HFF-Myc (cell line): ENCODE measurements at places on chromosomes 12 and 14.

- DNase-seq: peak; percentile 48
Observed at GRCh38 chr12:79737875-79738718, 47.3 kb upstream of the PAWR start.

DNA sequence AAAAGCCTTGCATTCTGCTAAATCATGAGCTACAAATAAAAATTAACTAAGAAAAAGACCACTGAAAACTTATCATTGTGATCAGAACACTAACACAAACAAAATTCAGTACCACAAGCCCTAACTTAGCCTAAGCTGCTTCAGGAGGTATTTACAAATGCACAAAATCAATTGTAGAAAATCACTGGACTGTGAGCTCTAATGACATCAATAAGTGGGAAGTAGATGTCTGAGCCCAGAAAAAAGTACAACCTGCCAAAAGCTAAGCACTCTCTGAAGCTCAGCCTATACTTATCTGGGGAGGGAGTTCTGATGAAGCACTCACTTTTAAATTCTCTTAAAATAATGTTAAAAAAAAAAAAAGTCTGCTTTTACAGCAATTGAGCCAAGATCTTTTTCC is 92.9 kb downstream of the SLCO1B1 start:
- DNase-seq: no peak

DNA sequence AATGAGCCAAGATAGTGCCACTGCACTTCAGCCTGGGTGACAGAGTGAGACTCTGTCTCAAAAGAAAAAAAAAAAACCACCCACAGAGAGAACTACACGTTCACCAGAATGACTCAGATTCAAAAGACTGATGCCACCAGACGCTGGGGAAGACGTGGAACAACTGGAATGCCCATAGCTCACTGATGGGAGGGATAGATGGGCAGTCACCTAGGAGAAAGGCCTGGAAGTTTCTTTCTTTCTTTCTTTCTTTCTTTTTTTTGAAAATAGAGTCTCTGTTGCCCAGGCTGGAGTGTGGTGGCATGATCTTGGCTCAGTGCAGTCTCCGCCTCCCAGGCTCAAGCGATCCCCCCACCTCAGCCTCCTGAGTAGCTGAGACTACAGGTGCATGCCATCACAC is 10.0 kb upstream of the KLC1 start:
- DNase-seq: no peak

DNA sequence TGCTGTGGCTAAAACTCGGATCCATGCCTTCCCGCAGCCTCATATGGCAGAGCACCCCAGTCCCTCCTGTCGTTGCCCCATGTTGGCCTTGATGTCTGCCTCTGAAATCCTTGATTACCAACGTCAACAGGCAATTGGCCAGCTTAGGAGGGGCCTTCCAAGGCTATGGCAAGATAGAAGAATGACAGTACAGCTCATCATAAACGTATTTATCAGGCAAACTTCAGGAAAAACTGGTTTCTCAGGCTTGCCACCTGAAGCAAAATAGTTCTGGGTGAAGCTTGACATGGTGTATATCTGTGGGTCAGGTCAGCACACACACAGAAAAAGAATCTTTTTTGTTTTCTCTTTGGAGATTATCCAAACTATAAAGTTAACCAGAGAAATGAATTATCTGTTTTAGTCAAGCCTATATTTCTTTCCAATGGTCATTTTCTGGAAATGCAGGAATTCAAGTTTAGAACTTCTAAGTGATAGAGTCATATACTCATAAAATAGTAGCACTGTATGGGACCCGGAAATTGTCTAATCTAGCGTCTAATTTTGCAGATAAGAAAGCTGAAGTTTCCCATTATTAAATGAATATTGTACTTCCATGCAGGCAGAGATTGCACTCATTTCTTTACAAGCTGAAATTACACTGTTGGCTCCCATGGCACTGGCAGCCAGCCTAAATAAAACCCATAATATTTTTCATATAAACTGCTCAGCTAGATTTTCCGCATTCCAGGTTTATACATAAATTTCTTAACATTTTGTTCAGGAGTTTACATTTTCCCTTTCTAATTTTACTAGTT is 24.4 kb upstream of the DUSP16 start:
- DNase-seq: no peak

DNA sequence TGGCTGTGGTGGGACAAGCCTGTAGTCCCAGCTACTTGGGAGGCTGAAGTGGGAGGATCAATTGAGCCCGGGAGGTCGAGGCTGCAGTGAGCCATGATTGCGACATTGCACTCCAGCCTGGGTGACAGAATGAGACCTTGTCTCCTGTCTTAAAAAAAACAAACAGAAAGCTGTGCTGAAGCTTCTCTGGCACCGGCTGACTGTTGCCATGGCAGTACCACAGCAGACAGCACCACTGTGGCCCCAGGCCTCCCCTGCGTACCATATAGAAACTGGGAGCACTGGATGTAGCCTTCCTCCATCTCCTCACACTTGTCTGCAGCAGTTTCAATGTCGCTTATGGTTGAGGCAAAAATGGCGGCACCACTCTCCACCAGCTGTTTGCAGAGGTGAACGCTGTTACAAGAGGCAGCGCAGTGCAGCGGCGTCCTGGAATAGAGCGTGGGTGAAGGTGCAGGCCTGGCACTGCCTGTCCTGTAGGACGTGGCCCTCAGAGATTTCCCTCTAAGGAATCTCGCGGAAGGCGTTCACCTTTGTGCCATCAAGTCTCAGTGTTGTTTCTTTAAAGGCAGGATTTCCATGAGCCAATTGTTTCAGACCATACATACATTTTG is 21.9 kb downstream of the ZFYVE21 start:
- no peak for DNase-seq

DNA sequence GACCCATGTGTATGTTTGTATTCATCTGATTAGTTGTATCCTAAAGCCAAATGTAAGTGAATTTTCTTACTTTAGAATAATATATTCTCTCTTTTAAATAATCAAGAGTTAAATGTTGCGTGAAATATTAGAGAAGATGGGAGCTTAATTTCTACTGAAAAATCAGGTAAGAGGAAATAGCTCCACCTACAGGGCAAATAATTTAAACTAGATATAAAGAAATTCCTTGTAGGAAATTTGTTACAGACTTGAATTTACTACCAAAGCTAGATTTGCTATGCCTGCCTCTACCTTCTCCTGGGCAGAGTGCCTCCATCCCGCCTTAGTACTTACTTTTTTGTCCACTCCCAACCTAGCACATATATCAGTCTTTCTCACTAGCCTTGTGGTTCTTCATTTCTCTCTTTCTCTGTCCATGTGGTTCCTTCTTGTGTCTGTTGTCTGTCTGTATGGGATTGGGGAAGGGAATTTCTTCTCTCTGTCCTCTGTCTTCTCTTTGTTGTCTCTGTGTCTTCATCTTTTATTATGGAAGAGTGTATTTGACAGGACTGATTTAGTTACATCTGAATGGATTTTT is 44.7 kb downstream of the PALS1 start:
- no peak for DNase-seq

DNA sequence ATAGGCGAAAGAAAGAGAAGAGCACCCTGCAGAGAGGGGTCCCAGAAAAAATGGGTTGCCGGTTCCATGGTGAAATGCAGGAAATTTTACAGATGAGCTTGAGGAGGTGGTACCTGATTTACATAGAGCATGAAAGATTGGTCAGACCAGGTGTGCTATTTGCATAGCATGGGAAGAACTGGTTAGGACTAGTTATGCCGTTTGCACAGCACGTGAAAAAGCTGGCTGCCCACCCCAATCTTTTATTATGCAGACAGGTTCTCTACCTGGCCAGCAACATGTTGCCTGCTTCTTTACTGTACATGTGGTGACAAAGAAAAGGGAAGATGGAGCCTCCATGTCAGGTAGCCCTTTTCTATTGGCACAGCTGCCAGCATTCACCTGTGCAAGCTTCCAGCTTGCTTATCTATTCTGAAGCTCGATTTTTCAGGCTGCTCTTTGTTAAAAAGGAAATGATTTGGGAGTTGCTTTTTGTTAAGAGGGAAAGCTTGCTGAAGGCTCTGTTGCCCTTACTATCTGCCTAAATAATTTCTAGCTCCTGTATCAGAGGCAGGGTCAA is 62.9 kb upstream of the ELK3 start:
- DNase-seq: no peak

GRCh38 chr12:130970165-130970907 is 16.6 kb downstream of the ADGRD1 start:
- no peak for DNase-seq

DNA sequence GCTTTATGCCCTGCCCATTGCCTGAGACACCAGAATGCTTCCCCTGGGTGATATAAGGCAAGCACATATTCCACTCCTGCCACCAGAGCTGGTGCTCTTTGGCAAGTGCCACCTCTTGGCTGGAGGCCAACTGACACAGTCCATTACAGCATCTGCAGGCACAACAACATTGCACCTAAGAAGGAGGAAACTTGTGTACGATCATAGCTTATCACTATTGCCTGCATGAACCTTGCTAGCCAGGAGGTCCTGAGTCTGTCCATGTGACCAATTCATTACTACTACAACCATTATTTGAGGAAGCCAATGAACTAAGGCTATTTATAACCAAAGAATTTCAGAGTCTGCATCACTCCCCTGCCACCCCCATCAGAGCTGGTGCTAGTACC is 119.8 kb upstream of the SCAF11 start:
- DNase-seq: no peak
